ENCODE measurements at places on chromosomes 7 and 10. TPM values are rescaled to one million over a fixed set of nuclear protein-coding genes. Genes with fewer than 3 reads are reported as not detected.

GRID2IP gene
- total RNA-seq: 0.30 TPM

FRMPD2 gene
- not detected for total RNA-seq

CRPPA gene
- 4.1 TPM for total RNA-seq

KIF11 gene
- total RNA-seq: 15.1 TPM

- DNase-seq: no peak
Measured at GRCh38 chr10:114518401-114519305, 114.4 kb upstream of the AFAP1L2 start.

GRCh38 chr7:131068604-131069021 lies 259.1 kb upstream of the MKLN1 start:
- DNase-seq: no peak

- peak; percentile 8 for DNase-seq
Measured at GRCh38 chr10:6678211-6678803, 98.2 kb upstream of the PRKCQ start.

DNA sequence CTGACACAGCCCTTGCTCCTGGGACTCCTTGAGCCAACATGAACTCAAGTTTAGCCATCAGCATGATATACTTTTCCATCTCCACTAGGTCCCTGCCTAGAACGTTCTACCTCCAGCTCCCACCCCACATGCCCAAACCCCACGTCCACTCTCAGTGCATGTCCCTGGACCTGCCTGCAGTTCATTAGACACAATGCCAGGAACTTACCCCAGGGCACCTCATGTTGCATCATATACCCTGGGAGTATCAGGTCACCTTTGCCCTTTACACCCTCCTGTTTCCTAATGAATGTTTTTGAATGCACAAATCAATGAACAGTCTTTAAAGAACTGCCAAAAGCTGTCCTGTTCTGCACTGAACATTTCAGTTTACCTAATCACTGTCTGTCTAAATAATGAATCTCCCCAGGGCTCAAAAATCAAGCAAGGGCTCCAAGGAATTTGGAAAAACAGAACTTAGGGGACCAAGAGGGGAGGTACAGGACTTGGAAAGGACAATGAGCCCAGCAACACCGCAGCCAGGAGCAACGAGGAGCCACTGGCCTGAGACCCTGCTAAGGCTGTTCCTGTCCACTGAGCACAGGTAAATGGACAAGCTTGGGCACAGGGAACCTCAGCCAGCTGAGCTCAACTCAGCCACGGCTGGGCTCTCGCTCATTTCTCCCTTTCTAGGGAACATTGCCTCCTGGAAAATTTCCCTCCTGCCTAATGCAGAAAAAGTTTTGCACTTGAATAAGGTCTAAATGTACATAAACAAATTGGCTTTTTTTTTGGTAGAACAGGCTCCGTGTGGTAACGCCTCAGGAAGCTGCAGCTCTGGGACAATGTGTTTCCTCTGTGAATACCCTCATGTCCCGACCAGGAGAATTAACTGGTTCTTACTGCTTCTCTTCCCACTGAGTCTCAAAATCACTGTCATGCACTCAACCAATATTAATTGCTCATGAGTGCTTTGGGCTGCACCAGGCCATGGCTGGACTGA lies 7.4 kb downstream of the MAT1A start:
- no peak for DNase-seq

DNA sequence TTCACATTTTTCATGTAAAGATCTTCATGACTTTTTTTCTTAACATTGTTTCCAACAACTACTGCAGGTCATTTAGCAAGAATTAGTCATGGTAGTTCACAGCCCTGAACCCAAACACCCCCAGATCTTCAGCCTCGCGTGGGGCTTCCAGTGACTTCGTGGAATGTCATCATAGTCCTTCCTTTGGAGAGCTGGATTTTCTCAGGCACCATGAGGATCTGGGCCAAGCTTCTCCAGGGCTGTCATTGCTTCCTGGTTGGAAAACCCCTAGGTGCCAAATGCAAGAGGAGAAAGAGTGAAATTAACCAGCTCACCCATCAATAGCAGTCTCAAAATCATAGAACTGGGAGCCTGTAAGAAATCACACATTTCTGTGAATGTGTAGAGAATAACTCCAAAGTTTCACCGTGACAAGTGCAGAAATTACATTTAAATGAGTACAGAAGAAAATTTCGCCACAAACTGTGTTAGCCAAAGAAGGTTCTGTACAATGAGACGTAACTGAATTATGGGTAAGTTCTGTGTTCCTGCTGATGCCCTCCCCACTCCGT lies 175.4 kb downstream of the CELF2 start:
- DNase-seq: no peak

GRCh38 chr10:74150204-74150989 lies at the start of gene AP3M1:
Gene AP3M1, minus strand, starts transcription at chr10:74150828. Its CDS starts 12,449 bp downstream, at chr10:74138379.
- DNase-seq: no peak
